EH (cell line): ENCODE measurements at places on chromosomes 16 and 17.
A peak's percentile ranks its signal among the peaks of the same experiment; 100 is the strongest.

DNA sequence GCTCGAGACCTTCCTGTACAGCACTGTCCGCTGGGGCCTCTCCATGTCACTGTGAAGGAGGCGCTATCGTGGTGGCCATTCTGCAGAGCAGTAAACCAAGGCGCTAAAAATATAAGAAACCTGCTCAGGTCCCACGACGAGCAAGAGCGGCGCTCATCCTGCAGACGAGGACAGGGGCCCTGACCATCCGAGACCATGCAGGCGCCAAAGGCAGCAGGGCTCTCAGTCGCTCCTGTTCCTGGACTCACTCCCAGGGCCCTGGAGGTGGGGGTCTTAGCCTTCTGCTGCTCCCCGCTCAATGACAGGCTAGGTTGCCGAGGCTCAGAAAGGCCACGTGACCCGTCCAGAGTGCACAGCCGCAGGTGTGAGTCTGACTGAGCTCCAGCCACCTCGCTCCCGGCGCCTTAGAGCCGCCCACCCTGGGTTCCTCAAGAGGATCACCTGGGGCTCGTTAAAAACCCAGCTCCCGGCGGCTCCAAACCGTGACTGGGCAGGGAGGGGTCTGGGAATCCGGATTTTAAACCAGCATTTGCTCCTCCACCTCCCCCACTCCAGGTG is 509 bp upstream of the ATP2C2 start:
- DNase-seq, result no peak

DNA sequence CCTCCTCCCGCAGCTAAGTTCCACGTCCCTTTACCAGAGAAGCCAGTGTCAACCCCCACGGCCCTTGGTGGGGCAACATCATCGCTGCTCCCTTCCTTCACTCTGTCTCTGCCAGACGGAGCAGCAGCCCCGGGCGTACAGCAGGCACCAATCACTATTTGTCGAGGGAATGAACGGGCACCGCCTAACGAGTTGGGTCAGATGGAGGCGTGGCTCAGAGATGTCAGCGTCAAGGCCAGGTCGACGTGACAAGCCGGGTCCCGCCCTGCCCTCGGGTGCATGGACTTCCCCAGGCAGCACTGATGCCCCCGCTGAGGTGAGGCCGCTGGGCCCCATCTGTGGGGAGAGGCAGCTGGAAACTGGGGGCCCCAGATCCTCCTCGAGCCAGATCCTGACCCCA is 50.0 kb downstream of the CBFA2T3 start:
- DNase-seq, result no peak

- peak; percentile 58 for DNase-seq
These were observed 83.3 kb downstream of the NLK start for GRCh38 chr17:28125526-28126378.

DNA sequence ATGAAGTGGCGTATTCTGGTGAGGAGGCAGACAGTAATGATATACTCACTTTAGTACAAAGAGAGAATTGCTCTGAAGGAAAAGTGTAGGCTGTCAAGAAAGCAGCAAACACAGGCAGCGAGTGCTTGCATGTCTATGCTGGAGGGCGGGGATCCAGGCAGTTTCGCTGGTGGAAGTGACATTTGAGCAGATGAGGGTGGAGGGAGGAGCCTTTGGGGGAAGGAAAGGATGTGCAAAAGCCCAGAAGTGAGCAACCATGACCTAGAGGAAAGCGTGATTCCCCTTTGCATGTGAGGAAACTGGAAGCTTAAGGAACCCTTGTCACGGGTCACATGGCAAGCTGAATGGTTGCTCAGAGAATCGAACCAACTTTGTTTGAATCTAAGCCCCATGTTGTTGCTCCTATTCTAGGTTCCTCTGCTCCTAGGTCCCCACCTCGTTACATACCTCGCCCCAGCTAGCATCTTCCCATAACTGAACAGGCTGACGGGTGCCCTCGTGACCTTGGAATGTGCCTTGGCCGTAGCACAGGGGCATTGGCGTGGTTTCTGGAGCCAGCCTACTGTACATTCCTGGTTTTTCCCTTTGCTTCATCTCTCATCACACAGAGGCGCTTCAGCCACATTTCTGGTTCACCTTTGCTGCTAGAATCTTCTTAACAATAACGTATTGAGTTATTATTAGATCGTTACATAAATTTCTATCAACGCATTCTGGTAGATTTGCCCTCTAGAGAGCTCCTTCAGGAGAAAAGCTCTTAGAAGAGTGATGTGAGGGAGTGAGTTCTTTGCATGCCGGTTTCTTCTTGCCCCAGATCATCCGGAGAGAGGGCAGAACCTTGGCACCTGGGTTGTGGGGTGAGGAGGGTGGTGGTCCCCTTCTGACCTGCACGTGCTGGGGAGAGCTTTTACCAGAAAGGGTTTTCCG is 191.8 kb downstream of the SNX29 start:
- no peak for DNase-seq

GRCh38 chr17:8956465-8956902 is 9.0 kb downstream of the PIK3R5 start:
- no peak for DNase-seq

DNA sequence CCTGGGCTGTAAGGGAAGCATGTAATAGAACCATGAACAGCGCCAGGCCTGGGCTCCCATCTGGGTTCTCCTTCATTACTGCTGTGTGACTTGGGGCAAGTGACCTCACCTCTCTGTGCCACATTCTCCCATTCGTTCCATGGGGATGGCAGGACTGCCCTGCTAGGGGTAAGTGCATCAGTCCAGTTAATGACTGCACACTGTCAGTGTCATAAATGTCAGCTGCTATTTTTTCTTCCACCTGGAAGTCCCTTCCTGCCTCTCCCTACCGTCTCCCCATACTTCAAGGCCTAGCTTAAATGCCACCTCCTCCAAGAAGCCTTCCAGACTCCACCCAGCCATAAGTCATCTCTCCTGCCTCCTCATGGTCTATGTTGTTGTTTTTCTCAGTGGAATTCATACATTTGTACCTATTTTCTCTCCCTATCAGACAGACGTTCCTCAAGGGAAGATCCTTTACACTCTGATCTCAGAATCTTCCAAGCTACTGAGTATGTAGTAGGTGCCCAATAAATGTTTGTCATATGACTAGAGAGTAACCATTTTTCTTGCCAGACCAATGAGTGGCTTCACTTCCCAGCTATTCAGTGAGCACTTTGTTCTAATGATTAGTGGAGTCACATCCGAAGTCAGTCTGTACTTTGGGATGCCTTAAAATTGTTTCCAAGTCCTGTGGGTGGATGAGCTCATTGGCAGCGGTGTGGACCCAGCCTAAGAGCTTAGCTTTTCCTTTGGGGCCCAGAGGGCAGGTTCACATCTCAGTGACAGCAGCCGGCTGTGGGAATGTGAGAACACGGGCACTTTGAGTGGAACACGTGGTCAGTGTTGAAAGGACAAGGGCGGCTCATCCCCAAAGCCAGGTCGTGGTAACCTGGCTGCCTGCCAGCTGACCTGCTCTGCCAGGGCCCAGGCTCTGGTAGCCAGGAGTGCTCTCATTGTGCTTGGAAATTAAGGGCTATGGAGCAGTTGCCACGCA is 147.5 kb upstream of the GSE1 start:
- peak; percentile 51 for DNase-seq

- no peak for DNase-seq
These were observed 805 bp upstream of the TANC2 start for GRCh38 chr17:62965174-62965685.

- DNase-seq, result no peak
These were observed 125.3 kb downstream of the SHISA6 start for GRCh38 chr17:11366272-11366850.

DNA sequence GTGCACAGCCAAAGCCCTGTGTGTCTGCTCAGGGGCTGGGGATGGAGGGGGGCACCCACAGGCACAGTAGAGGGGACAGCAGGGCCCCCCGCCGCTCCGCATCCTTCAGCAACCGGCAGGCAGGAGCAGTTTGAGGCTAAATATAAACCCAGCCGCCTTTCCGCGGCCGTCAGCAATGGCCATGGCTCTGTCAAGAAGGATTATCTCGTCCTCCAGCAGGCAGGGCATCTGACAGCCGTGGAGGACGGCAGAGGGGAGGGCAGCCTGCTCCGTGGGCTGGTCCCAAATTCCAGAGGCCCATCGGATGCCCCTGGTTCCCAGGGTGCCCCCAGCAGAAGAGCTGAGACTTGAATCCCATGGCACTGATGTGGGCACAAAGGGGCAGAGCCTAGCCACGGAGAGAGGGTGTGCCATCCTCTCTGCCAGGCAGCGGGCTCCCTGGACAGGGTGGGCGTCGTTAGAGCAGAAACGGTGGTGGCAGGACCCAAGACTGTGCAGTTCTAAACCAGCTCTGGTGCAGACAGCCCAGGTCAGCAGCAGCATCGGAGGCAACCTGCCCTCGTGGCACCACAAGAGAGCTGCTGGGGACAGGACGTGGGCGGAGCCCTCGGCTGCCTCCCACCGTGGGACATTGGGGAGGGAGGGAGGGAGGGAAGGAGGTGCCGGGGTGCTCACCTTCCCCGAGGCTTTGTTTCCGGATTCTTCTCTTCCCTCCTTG is 198.8 kb upstream of the CIBAR2 start:
- DNase-seq, result no peak

- DNase-seq, result peak; percentile 69
These were observed at the start of gene RAB26 for GRCh38 chr16:2147981-2148671. RAB26 (plus strand) TSS chr16:2148625; CDS start chr16:2148784, 159 bp downstream.

DNA sequence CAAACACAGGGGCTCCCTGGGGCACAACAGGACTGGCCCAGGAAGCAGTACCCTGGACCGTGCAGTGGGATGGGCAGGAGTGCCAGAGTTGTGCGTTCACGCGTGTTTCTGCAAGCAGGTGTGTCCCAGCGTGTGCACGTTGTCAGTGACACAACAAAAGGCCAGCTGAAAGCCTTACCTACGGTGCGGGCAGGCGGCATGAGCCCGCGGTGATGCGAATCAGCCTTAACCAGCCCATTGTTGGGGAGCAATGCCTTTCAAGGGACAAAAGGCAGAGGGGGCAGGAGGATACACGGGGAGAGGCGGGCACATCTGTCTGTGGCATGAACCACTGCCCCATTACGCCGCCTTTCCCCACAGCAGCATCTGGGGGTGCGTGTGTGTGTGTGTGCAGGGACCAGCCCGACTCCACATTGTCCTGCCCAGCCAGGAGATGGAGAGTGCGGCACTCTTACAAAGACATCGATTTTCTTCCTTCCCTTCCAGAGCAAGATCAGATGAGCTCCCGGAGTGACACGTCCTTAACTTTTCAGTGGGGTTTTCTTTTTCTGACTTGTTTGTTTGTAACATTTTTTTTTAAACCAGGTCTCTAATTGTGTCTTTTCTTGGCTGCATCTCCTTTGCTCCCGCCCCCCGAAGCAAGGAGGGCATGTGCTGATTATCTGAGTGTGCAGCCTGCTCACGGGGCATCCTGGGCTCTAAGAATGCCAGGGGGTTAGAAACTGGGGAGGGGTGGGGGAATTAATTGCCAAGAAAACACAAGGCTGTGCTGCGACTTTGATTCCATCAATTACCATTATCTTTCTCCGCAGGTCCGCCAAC is 158.1 kb downstream of the ZNF423 start:
- no peak for DNase-seq

DNA sequence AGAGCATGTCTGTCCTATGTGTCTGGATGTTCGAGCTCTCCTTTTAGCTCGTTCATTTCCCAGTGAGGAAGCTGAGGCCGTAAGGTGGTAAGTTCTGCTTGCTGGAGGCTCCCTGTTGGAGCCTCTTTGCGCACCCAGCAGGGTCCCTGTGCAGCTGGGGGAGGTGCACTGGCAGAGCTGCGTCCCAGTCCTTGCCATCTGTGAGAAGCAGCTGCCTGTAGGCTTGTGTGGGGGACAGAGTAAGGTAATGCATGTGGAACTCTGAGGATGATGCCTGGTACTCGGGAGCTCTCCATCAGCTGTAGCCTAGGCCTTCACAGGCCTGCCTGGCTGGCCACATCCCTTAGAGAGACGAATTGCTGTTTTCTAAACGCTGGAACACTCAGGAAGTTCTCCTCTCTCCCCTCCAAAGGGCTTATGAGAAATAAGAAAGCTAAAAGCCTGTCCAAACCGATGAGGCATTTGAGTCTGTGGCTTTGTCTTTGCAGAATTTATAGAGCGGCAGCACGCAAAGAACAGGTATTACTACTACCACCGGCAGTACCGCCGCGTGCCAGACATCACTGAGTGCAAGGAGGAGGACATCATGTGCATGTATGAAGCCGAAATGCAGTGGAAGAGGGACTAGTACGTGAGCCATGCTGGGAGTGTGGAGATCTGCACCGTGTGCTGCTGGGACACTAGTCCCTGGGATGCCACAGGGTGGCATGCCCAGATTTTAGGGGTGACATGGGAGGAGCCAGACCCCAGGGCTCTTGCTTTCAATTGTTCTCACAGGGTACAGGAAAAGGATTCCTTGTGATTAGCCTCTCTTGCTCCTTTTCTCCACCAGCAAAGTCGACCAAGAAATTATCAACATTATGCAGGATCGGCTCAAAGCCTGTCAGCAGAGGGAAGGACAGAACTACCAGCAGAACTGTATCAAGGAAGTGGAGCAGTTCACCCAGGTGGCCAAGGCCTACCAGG is 1.6 kb downstream of the NDUFB10 start:
- DNase-seq, result peak; percentile 42

DNA sequence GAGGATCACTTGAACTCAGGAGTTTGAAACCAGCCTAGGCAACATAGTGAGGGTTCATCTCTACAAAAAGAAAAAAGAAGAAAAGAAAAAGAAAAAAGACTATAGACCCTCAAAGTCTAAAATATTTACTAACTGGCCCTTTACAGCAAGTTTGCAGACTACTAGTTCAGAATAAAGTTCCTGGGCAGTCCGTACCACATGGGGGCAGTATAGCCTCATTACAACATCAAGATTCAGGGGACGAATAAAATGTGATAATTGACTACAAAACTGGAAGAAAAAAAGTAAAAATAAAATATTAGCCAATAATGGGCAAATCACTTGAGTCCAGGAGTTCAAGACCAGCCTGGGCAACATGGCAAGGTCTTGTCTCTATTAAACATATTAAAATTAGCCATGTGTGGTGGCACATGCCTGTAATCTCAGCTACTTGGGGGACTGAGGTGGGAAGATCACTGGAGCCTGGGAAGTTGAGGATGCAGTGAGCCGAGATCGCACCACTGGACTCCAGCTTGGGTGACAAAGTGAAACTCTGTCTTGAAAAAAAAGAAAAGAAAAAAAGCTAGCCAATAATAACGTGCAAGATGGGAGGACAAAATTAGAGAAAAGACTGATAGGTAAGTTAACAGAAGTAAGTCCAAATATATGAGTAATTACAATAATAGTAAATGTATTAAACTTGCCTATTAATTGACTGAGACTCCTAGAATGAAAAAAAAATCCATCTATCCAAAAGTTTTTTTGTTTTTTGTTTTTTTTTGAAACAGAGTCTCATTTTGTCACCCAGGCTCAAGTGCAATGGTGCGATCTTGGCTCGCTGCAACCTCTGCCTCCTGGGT is 129.4 kb upstream of the SEC14L1 start:
- DNase-seq, result peak; percentile 47

GRCh38 chr17:48753794-48754499 is 25.4 kb upstream of the HOXB13 start:
- peak; percentile 49 for DNase-seq

- no peak for DNase-seq
These were observed 25.5 kb upstream of the BEAN1 start for GRCh38 chr16:66401610-66402009.

DNA sequence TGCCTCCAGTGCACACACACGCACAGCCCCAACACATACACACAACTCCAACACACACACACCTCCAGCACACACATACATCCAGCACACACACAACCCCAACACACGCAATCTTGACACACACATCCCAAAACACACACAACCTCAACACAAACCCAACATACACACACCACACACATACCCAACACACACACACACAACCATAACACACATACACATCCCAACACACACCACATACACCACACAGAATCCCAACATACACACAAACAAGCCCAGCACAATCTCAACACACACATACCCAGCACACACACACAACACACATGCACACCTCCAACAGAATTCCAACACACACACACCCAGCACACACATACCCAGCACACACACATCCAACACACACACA is 301.1 kb downstream of the ABCC12 start:
- DNase-seq, result no peak
